ENCODE measurements at places on chromosomes 7 and 10.

DNA sequence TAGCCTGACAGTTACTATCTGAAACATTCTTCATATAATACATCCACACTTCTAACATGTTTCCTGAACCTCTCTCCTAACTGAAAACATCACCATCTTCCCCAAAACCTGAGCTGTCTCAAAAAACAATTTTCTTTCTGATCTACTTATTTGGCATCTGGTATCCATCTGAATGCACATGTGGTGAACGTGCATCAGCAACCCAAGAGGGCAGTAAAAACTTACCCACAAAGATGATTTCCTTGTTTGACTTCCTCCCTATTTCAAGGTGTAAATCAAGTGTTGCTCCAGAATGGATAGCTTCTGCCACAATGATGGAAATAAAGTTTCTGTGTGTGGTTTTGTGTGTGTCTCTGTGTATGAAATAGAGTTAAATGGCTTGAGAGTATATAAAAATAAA, 500.4 kb downstream of the MAGI2 start:
- DNase-seq: no peak

- no peak for DNase-seq
Measured at GRCh38 chr10:20971901-20972300, 74.8 kb upstream of the NEBL start.

DNA sequence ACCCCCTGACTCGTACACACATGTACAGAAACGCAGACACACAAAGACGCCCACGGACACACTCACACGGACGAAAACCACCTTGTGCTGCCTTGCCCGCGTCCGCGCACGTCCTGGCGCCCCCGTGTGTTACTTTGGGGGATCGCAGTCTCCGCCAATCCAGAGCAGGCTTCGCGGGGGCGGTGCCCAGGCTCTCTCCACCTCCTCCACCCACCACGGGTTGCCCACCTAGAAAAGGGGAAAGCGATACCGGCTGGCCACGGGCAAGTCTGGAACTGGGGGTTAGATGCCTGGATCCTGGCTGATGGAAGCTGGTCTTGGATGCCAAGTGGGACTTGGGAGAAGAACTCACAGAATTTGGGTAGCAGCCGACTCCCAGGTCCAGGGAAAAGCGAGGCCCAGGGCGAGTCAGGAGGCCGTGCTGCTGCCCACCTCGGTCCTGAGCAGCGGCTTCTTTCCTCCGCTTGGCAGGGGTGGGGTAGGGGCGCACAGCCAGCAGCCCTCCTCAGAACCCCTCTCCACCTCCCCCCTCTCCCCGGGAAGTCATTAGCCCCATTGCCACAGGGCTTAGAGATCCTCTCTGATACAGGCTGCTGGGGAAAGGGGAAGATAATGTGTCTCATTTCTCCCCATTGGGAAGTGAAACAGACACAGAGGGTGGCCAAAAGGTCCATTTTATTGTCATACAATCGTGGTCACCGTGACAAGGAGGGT, 4.6 kb upstream of the VGF start:
- peak; percentile 91 for DNase-seq

- DNase-seq: no peak
Measured at GRCh38 chr7:106870983-106871410, 5.9 kb downstream of the PIK3CG start.

DNA sequence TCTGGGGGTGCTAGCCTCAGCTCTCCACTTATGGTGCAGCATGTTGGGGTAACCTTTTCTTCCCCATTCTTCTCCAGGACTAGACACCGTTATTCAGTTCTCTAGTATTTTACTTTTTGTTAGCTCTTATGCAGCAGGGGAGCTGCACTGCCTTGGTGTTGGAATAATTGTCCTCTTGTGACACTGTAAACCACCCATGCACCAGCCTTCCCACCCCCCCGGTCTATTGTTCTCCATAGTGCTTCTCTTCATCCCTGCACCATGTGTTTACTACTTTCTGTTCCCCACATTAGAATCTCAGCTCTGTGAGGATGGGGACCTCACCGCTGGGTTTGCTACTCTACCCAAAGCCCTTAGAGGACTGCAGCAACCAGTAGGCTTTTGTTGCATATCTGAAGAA, 230.7 kb downstream of the RPS24 start:
- DNase-seq: peak; percentile 35

- DNase-seq: no peak
Measured at GRCh38 chr7:97198596-97198995, 81.1 kb downstream of the SDHAF3 start.

Measured in posterior vena cava (tissue), 2 donors.